Stimulated activated CD4-positive, alpha-beta T cell treated with anti-CD3 and anti-CD28 coated beads, Interleukin-1b, Interleukin-23, amount 100 ng/mL, for 24 hours (primary cell): ENCODE measurements at places on chromosomes 16 and 17.

- DNase-seq: no peak
Observed at GRCh38 chr17:82561429-82562035, 42.0 kb downstream of the FOXK2 start.

DNA sequence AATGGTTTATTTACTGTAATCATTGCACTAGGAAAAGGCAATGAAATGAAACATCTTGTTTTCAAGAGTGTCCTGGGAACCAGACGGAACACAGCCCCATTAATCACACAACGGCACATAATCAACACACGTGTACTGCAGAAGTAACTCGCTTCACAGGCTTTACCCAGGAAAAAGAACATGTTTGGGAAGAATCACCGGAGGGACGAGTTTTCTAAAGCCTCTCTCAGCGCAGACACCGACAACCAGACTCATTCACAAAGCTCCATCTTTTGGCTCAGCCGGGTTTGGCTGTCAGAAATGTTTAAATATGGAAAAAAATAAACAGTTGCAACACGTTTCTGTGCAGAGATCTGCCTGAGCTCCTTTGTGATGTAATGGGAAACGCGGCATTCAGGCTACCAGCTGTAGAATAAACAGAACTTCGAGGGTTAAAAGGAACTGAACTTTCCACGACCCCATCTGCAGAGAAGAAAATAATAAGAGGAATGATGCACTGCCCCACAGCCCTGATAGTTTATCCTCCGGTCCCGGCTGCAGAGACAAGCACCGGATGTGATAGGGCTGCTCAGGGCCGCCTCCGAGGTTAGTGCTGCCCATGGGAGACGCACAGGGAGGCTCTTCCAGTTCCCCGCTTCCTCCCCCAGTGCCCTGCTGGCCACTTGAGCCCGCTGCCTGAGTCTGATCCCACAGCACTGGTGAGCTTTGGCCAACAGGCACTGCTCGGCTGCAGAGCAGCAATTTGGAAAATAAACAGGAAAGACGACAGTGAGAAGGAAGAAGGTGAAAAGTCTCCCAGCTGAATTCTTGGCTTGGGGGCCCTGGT is 119.8 kb downstream of the HIC1 start:
- DNase-seq: no peak

GRCh38 chr16:78249056-78249455 is 149.6 kb downstream of the WWOX start:
- DNase-seq: no peak

GRCh38 chr17:64458756-64459155 is 9.8 kb downstream of the MILR1 start:
- no peak for DNase-seq

DNA sequence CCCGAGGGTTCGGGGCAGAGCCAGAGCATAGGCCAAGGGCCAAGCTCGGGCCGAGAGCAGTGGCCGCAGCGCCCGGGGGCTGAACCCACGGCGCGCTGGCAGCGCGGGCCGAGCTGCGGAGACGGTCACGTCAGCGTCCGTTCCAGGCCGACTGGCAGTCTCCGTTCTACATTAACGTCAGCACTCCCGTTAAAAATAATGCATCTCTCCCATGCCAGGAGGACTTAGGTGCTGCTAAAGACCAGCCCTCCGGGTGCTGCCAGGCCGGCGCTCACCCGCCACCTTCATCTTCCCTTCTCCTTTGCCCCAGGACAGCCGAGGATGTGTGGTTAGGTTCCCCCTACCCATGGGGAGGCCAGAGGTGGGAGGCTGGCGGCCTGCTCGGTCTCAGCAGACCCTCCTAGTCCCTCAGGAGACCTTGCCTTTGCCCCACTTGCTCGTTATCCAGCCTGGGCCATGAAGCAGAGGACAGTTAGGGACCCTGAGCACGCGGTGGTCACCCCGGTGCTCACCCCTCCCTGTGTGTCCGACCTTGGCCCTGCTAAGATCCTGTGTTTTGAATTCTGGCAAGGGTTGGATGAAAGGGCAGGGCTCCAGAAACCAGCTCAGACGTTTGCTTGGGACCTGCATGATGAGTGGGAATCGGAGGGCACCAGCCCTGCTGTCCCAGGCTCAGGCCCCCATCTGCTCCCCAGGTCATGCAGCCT is 572 bp downstream of the MPG start:
- no peak for DNase-seq

GRCh38 chr17:65323049-65323448 is 185.9 kb downstream of the RGS9 start:
- no peak for DNase-seq

DNA sequence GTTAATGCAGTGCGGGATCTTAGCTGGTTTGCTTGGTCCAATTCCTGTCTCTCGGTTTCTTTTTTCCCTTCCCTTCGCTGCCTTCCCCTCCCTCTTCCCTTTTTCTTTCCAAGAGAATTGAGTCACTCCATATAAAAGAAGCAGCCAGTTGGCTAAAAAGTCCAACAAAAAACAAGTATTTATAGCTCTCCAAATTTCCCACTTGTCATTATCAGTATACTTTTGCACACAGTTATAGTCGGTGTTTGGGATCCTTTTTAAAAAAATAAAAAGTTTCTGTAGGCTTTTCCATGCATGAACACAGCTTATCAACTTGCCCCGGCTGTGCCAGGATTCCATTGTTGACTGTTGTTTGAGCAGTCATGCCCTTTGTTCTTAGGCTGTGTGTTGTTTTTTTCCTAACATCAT is 24.9 kb downstream of the HMOX2 start:
- no peak for DNase-seq

DNA sequence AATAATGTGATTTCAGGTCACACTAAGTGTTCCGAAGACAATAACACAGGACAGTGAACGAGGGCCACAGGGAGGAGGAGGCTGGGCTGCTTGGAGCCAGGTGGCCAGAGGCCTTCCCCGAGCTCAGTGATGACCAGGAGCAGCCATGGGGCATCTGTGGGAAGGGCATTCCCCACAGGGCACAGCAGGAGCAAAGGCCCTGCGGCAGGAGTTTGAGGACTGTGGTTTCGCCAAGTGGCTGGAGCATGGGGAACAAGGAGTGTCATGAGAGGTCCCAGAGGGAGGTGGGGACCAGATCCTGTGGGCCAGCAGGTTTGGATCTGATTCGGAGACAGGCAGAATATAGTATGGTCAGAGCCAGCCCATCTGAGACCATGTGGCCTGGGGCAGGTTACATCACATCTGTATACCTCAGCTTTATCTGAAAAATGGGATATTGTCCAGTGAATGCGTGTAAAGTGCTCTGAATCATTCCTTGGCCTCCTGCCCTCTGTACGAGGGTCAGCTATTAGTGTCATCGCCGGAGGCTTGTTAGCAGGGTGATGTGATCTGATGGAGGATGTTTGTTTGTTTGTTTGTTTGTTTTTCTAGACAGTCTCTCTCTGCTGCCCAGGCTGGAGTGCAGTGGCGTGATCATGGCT is 176.8 kb downstream of the KATNIP start:
- DNase-seq: no peak

DNA sequence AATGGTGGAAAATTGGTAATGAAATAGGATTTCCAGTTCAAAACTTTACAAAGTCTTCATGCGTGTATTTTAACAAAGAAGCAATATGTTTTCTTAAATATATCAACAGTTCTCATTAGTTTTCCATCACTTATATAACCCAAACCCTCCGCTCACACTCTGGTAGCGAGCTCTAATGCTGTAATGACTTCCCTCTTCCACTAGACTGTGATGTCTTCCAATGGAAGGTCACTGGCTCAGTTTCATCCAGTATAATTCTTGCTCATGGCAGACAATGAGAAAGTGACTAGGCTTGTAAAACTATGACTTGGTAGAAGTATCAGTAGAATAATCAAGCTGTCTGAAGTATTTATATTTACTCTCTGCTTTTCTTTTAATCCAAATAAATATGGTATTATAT is 32.8 kb downstream of the NETO2 start:
- no peak for DNase-seq

- DNase-seq: no peak
Observed at GRCh38 chr16:583470-583814, 6.4 kb upstream of the RAB40C start.

DNA sequence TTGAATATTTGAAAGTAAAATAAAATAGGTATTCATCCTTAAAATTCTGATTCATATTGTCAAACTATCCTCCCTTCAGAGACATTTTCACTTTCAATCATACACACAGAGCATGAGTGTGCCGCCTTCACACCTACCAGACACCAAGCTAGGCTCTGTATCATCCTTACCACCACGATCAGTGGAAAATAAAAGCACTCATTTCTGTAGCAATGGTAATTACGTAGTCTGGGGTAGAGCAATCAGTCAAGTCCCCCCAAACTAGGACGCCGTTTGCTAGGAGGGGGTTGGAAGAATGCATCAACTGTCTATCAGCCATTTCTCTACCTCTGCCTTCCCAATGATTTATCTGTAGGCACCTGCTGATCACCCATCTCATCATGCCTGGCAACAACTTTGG is 84.6 kb upstream of the GRIN2A start:
- peak; percentile 21 for DNase-seq

DNA sequence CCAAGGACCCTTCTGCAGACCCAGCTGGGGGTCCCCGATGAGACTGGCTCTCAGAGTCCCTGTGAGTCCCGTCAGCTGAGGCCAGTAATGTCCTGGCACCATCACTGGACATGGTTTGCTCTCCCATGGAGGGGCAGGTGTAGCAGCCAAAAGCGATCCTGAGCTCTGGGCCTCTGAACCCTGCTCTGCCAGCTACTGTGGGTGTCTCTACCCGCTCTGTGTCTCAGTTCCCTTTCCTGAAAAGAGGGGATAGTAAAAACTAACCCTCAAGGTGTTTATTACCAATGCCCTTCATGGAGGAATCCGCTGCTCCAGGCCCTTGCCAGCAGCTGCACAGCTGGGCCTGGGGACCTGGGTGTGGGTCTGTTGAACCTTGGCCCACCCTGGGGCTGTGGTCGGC is 8.8 kb downstream of the TUBB3 start:
- DNase-seq: no peak

GRCh38 chr17:4636474-4637100 is 4.9 kb downstream of the ALOX15 start:
- DNase-seq: no peak

- DNase-seq: peak; percentile 61
Observed at GRCh38 chr17:58332778-58333735, 4.5 kb upstream of the TSPOAP1 start.

DNA sequence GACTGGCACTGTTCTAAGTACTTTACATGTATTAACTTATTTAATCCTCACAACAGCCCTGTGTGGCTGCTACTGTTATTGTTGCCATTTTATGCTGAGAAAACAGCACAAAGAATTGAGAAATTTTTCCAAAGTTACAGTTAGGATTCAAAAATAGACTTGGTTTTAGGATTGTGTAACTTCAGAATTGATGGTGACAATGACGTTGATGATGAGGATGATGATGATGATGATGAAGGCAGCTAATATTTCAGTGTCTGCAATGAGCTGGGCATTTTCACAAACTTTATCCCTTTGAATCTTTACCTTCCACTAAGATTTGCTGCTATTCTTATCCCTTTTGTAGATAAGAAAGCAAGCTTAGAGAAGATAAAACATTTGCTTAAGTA is 22.1 kb downstream of the PRKCB start:
- DNase-seq: no peak

DNA sequence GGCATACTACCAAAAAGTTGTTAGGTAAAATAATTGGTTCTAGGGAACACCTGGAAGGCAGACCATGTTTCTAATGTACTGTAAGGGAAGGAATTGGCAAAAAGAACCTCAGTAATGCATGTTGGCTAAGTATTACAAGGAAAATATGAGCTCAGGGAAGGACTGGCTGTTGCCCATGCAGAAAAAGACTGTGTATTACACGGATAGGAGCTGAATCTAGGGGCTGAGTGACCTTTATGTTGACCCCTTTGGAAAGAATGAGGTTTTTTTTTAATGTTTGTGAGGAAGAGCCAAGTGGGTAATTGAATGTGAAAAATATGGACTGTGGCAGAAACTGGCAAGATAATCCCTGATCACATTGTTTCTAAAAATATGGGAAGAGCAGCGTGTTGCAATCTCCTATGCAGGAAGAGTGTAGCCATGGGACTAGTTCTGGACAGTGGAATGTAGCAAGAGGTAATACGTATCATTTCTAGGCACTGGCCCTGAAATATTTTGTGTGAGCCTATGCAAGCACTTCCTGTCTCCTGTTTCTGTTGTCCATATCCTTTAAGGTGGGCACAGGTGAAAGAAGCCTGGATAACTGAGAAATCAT is 95.1 kb upstream of the CNTNAP4 start:
- no peak for DNase-seq

DNA sequence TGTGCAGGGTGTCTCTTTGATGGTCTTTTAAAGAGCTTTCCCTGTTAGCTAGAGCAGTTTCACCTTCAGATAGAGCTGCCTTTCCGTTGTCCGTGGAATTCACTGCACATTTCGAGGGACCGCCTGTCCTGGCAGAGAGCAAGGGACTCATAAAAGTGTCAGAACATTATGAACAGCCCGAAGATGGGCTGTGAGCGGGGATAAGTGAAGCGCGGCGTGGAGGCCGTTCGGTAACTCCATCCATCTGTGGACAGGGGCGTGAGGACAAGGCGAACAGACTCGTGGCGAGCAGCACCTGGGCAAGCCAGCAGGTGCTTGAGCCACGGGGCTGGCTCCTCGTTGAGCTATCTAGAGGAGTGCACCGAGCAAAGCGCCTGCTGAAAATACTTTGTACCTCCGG is 371.2 kb downstream of the MAF start:
- no peak for DNase-seq

GRCh38 chr17:75238684-75239191 is 22.7 kb downstream of the GGA3 start:
- DNase-seq: peak; percentile 50

DNA sequence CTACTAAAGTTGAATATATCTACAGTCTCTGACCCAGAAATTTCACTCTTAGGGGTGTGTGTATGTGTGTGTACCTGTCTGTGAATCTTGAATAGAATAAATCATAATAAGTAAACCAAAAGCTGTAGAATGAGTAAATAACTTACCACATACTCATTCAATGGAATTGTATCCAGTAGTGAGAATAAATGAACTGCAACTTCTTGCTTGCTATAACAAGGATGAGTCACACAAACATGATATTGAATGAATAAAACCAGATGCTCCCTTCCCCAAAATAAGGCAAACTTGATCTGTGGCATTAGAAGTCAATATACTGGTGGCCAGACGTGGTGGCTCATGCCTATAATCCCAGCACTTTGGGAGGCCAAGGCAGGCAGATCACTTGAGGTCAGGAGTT is 259.8 kb upstream of the MON1B start:
- DNase-seq: no peak

DNA sequence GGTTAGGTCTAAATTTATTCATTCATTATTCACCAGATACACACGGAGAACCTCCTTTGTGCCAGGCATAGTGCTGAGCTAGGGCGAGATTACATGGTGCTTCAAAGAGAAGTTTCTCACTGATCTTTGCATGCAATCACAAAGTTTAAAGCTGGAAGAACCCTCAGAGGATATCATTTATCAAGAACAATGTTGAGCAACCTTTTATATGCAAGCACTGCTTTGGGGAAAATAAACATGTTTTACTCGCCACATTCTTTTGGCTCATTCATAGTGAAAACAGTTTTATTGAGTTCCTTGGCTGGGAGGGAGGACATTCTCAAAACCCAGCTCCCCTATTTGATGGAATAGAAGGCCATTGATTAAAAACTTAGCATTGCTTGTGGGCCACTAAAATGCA is 49.8 kb upstream of the XYLT1 start:
- no peak for DNase-seq
